NCI-H1930 (cell line): ENCODE measurements at places on chromosomes 7 and 10.
A peak's percentile ranks its signal among the peaks of the same experiment; 100 is the strongest.

DNA sequence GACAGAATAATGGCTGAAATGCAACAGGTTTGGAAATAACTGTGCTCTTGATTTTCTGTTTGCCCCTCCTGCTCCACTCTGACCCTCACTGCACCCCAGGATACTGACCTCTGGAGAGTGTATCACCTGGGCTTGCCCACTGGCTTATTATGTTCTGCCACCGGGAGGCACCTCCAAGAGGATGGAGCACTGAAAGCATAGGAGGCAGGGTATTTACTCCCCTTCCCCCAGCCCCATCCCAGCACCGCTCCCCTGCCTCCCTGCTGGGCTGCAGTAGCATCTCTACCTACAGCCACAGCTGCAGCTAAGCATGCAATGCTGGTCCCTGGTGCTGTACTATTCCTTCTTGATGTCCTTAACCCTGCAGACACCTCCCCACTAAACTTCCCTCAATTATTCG, 26.4 kb downstream of the RAB11FIP2 start:
- no peak for DNase-seq

GRCh38 chr7:53491051-53491450, 455.6 kb downstream of the POM121L12 start:
- no peak for DNase-seq

GRCh38 chr7:88597941-88598425, 161.5 kb upstream of the ZNF804B start:
- no peak for DNase-seq

DNA sequence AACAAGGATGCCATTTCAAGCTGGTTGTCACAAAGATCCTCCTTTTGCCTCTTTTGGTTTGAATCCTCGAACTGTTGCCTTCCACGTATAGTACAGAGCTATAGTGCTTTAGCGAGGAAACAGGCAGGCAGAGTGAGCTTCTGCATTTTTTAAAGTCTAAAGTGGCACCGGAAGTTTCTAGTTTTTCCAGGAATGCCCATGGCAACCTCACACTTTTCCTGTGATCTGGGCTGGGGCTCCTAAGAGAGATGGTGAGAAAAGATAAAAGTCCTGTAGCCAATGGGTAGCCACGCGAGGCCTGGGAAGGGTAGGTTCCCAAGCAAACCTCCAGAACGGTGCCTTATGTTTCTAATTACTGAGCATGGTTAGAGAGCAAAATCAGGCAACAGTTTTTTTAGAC, 76.7 kb downstream of the CALD1 start:
- no peak for DNase-seq

GRCh38 chr7:90298145-90299038, 22.7 kb downstream of the FAM237B start:
- DNase-seq: peak; percentile 44

DNA sequence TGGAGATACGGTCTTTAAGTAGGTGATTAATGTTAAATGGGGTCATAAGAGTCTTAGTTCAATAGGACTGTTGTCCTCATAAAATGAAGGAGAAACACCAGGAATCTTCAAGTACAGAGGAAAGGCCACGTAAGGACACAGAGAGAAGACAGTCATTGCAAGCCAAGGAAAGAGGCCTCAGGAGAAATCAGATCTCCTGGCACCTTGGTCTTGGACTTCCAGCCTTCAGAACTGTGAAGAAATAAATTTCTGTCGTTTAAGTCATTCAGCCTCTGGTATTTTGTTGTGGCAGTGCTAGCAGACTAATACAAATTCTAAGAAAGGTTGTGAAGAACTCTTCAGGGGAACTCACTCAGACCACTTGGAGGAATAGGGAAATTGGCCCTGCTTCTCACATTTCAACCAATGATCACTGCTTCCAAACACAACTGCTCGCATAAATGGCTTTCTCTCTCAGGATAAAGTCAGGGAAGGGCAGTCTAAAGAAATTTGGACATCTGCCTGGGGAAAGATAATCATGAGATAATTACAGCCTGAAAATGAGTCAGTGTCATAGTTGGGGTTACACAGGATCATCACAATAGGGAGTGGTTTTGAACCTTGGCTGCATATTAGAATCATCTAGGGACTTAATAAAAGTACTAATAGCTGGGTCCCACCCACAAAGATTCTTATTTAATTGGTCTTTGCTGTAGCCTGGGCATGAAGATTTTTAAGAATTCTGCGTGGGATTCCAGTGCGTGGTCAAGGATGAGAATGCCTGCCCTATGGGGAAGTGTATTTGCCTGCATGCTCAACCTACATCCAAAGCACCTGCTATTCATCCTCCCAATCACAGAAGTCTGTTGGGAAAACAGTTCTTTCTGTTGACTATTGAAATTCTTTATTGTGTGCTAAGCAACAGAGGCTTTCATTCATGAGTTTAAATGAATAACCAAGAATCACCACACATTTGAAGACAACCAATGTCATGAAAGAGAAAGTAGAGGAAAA, 310.6 kb upstream of the PLXDC2 start:
- DNase-seq: no peak

DNA sequence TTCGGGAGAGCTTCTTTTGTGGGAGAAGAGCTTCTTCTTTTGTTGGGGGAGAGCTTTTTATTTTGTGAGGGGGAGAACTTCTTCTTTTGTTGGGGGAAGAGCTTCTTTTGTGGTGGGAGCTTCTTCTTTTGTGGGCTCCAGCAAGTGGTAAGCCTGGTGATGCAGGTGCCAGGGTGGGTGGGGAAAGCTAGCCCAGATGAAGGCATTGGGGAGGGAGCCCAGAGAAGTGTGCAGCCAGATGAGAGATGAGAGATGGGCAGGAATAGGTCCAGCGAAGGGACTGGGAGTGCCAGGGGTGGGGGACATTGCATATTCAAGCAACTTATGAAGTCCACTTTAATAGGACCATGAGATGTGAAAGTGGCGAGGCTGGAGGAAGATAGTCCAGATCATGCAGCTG, 9.7 kb downstream of the ADRA2A start:
- DNase-seq: no peak
